ENCODE measurements at places on chromosomes 6 and 20.

DNA sequence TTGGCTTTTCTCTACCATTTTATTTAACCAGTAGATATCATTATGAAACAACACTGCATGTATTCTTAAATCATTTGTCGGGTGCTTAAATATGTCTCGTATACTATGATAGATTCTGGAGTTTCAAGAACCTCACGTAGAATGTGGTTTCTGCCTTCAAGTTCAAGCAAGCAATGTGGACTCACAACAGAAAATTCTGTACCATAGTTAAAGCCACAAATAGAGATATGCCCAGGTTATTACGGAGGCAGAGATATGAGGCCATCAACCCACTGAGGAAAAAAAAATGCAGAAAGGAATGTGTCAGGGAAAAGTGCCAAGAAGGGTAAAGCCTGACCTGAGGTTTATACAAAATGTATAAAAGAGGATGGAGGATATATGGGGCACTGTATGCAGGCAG, 109.9 kb downstream of the GFRAL start:
- no peak for DNase-seq

- DNase-seq: no peak
Observed at GRCh38 chr6:69894578-69895347, 28.4 kb downstream of the COL19A1 start.

DNA sequence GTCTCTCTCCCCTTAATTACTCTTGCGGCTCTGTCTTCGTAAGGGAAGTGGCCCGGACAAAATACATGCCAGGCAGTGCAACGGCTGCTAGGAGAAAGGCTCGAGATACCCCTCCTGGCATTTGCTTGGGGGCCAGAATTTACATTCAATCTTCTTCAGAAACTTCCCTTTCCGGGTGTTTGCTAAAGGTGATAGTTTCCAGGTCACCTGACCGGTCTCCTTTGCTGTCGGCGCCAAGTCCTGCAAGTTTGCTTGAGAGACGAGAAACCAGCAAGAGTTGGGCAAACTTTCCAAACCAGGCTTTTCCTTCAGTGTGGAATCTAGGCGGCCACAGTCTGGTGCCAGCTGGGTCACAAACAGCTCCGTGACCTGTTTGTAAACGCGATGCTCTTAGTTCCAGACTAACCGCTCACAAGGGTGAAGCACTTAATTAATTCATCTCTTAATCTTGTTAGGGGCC, 563 bp upstream of the SRSF3 start:
- peak; percentile 54 for DNase-seq

DNA sequence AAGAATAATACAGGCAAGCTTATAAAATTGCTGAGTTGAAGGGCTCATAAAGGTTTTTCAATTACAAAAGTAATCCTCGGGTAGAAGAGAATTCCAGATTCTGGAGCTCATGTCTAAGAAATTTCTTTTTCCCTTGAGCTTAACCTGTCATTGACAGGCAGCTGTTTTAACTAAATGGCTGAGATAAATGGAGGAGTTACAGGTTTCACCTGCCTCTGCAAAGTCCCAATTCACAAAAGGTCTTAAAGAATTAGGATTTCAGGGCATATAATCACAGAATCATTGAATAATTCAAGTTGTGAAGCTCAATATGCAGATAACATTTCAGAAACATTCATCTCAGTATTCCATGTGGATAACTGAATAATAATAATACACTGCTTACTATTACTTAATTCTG, 660.1 kb upstream of the NRSN1 start:
- DNase-seq: no peak

DNA sequence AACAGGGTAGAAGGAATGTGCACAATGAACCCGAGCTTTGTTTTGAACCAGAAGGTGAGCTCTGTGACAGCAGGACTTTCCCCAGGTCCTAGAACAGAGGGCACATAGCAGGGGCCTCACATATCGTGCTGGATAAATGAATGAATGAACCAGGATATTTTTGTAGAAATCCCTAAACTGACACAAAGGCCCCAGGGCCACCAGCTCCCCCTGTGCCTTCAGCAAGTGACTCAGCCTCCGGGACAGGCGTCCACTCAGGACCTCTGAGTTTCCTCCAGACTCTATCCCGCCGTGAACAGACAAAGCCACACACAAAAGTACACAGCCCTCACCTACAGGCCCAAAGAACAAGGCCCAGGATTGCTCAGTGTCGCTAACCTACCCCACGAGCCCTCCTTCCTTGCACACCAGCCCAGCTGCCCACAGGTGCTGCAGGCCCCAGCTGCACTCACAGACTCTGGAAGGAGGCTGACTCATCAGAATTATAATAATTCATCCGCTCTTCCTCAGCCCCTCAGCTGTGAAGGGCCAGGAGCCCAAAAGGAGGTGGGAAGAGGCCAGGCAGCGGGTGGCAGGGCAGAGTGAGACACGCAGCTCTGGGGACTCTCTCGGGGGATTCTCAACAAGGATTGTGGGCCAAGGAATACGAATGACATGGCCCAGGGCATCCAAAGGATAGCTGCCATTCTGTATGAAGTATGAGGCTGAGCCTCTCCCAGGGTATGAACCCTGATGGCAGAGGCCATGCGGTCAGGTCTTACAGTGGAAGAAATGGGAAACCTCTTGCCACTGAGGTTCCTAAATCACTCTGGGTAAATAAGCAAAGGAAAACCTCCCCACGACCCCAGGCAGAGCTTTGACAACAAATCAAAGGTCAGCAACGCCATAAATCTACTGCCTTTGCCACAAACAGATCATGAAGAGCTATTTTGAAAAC, 40.9 kb downstream of the SUMO4 start:
- DNase-seq: no peak

GRCh38 chr20:1526310-1526709, 31.2 kb downstream of the SIRPD start:
- DNase-seq: no peak

GRCh38 chr6:38174315-38174714, 354.8 kb downstream of the ZFAND3 start:
- DNase-seq: no peak

- no peak for DNase-seq
Observed at GRCh38 chr20:18901980-18902737, 88.6 kb downstream of the SCP2D1 start.

- DNase-seq: no peak
Observed at GRCh38 chr20:56360908-56361205, 2.1 kb downstream of the FAM210B start.

GRCh38 chr6:99905209-99906106, 88.6 kb downstream of the MCHR2 start:
- DNase-seq: peak; percentile 21

GRCh38 chr6:154337406-154338005, 19.1 kb downstream of the IPCEF1 start:
- no peak for DNase-seq

DNA sequence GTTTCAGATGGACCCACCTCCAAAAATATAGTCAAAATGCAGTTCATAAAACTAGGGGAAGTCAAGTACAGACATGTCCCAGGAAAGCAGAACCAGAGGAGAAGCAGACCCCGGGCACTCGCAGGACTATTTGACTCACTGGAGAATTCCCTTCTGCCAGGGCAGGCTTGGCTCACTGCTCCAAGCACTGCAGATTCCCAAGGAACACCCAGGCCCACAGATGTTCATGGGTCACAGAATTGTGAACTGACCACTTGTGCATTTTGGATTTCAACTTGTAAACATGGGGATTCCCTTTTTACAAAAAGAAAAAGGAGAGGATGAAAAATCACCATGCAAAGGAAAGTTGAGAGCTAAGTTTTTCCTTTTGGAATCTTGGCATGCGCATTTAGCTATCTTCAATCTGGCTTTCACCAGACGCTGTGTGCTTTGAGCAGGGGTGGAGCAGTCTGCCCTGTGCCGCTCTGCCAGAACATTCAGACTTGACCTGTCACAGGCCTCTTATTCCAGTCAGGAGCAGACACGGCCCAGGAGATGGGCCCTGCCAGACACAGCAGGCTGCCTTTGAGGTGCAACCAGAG, 237.5 kb upstream of the TAB2 start:
- no peak for DNase-seq
